ENCODE measurements at places on chromosomes 11 and 22.

DNA sequence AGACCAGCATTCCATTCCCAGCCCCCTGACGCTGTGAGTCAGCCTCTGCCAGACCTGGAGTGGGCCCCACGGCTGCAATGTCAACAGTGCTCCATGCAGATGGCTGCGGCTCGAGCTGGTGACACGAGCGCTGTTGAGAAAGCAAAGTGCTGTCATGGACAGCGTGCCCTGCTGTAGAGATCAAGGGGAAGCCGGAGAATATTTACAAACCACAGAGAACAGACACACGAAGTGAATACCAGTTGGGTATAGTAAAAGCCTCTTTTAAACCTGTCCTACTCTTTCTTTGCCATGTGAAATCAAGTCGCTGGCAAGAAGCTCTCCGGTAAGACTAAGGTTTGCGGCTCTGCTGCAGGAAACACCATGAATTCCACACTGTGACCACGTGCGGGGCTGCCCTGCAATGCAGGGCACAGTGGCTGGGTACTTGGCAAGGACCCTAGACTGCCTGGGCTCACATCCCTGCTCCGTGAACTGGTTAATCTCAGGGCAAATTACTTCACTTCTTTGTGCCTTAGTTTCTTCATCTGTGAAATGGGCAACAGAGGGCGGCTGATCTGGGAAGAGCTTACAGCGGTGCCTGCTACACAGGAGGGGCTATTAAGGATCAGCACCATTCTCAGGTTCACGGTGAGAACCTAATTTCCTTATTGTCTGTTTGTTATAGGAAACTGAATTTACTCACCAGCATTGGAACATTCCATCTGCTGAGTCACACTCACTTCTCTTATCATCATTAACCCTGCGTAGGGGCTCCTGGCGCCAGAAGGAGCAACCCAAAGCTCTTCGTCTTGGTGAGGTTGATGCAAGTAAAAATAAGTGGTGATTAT, 27.8 kb upstream of the ELFN2 start:
- DNase-seq, result no peak

GRCh38 chr11:2892967-2893528, 7.5 kb upstream of the CDKN1C start:
- peak; percentile 51 for DNase-seq

- DNase-seq, result no peak
Observed at GRCh38 chr11:111550258-111550657, 9.7 kb downstream of the LAYN start.

GRCh38 chr11:3085052-3085451, 27.8 kb upstream of the CARS1 start:
- no peak for DNase-seq

GRCh38 chr11:19105011-19105410, 12.0 kb upstream of the ZDHHC13 start:
- DNase-seq, result no peak

DNA sequence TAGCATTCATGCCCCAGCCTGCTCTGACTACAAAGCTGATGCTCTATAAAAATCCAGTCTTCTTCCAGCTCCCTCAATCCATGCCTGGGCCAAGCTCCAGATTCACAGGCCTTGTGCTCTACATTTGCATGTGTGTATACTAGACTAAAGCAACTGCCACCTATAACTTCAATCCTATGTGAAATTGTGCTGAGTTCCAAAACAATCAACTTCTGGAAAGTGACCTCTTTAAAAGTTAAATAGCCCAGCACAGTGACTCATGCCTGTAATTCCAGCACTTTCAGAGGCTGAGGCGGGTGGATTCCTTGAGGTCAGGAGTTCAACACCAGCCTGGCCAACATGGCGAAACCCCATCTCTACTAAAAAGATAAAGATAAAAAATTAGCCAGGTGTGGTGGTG, 114.3 kb upstream of the ZC3H12C start:
- DNase-seq, result no peak

DNA sequence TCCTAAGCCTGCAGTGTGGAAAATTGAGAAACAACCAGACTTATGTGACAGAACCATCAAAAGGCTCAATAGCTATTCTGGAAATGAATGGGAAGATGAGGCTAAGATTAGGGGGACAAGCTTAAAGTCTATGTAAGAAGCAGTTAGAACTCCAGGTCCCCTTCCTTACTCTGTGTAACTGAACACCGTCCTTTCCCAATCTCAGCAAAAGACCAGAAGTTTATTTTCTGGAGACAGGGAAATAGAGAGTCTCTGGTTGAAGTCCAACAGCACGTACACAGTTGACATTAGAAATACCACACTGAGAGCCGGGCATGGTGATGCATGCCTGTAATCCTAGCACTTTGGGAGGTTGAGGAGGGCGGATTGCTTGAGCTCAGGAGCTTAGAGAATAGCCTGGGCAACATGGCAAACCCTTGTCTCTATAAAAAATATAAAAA, 93.9 kb downstream of the CD44 start:
- no peak for DNase-seq

DNA sequence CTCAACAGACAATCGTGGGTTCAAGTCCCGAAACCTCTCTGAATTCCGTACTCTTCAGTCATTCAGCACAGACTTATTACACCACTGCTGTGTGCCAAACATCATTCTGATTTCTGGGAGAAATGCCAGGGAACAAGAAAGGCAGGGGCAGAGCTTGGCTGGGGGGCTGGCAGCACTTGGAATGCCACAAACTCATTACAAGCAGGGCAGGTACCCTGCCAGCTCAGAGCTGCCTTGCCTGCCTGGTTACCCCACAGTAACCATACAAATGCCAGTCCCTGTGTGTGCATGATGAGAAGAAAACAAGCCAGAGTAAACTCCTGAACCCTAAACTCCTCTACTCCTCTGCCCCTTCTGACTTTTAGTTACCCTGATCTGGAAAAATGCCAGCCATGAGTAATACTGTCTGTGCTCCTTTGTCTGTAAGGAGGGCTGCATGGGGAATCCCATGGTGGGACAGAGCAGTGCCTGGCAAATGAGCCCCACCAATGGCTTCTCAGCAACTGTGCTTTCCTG, 6.9 kb upstream of the RAD9A start:
- no peak for DNase-seq

DNA sequence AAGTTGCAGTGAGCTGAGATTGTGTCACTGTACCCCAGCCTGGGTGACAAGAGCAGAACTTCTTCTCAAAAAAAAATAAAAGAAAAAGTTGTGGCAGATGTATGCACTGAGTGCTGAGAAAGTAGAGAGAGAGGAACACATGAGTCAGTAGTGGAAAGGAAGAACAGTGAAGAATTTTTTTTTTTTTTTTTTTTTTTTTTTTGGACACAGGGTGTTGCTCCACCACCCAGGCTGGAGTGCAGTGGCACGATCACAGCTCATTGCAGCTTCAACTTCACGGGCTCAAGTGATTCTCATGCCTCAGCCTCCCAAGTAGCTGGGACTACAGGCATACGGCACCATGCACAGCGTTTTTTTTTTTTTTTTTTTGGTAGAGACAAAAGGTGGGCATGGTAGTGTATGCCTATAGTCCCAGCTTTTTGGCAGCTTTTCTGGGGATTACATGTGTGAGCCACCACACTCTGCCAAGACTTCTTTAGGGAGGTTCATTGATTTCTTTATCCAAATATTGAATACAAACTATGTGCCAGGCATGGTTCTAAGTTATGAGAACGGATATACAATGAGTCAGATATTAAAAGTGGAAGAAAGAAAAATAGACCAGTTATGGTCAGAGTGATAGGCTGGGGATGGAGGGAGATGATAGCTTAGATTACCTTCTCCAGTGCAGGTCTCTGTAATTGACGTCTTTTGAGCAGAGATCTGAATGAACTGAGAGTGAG, 62.0 kb downstream of the YAP1 start:
- no peak for DNase-seq

DNA sequence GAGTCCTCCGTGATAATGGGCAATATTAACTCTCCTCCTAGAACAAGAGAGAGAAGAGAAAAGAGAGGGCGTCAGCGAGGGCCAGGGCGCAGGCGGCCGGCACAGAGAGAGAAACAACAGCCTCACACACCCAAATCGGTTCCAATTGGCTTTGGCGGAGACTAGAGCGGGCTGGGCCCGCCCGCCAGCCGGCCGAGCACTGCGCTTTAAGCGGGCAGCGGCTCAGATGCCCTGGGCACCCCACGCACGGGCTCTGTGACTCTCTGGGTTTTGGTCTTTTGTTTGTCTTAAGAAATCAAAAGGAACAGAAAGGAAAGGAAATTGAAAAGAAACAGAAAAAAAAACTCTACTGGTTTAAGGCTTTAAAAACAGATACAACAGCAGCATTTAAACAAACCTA, 17.0 kb downstream of the SLC22A12 start:
- no peak for DNase-seq

- DNase-seq, result no peak
Observed at GRCh38 chr11:127552446-127552845, 551.9 kb upstream of the KIRREL3 start.

DNA sequence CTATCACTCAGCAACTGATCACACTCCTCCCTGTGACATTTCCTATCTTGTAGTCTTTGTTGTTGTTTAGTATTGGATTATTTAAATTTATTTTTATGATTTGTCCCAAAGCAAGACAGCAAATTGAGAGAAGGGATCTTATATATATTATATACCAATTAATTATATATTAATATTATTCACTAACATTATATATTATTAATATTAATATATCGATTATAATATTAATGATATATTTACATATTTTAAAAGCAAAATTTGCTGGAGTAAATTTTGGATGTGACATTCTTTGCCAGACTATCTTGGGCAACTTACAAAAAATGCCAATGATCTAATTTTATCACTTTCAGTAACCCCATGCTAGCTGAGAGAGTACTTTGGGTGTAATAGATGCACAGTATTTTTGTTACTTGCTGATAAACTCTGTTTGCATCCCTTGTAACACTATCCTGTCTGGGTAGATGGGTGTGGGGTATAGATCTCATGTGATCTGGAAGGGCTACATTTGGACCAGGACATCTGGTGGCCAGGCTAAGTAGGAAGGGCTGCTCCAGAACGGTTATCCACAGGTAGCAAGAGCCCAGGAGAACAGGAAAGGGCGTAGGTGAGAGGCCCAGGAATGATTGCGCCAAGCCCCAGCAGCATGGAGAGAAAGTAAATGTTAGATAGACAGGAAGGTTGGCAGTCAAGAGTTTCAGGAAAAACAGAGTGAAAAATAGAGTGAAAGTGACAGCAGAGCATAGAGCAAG, 608.6 kb upstream of the KIRREL3 start:
- DNase-seq, result no peak

DNA sequence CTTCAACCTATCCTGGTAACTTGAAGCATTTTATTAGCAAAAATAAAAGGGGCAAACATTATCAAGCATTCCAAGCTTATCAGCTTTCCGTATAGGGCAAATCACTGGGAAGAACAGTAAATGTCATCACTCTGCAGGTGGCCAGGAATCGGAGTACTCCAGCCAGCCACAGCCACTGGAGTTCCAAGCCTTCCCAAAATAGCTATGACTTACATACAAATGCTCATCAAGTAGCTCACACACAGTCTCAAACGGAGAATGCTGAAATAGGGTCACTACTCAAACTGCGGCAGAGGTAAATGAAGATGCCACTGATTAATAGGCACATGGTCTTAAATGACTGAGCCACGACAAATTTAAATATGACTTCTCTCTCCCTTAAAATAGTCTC, 2.1 kb downstream of the USP28 start:
- DNase-seq, result no peak

DNA sequence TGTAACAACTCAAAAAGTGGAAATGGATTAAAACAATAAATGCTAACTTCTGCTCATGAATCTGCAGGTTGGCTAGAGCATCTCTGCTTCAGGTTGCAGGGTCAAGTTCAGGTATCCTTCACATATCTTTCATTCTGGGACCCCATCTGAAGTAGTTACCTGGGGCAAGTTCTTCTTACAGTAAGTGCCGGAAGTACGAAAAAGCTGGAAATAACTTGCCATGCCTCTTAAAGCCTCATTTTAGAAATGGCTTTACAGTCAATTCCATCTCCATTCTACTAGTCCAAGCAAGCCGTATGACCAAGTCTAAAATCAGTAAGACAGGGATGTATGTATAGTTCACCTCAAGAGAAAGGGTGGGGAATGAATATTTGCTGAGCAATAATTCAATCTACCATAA, 93.7 kb downstream of the FCHSD2 start:
- DNase-seq, result no peak

- DNase-seq, result no peak
Observed at GRCh38 chr11:12013781-12014180, 5.4 kb upstream of the DKK3 start.

DNA sequence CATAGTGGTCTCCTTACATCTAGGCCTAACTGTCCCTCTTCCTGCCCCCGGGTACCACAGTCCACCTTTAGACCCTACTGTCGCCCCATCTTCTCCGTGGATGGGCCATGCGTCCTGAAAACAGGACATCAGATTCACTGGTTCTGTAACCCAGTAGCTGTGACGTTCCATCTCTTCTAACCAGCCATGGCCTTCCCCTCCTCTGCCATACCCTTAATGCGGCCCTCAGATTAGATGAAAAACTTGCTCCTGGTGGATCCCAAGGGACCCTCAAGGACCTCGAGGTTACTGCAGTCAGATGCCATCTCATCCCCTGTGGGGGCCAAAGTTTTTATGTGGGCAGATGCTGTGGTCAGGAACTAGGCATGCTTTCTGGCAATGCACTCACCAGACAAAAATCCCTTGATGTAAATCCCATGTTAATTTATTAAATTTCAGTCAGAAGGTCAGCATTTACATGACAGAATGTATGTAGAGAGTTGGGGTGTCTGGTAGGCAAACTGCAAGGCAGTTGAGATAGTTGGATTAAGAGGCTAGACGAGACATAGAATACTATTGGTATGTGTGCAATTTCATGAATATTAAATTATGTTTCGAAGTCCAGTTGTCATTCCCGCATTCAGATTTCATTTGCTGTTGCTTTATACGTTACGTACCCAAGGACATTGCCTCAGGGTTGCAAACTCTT, 64.3 kb downstream of the WNT11 start:
- DNase-seq, result no peak
